Stimulated activated CD4-positive, alpha-beta T cell treated with anti-CD3 and anti-CD28 coated beads, Interleukin-1b, Interleukin-23, amount 100 ng/mL, for 24 hours (primary cell): ENCODE measurements at places on chromosomes 12 and 14.

DNA sequence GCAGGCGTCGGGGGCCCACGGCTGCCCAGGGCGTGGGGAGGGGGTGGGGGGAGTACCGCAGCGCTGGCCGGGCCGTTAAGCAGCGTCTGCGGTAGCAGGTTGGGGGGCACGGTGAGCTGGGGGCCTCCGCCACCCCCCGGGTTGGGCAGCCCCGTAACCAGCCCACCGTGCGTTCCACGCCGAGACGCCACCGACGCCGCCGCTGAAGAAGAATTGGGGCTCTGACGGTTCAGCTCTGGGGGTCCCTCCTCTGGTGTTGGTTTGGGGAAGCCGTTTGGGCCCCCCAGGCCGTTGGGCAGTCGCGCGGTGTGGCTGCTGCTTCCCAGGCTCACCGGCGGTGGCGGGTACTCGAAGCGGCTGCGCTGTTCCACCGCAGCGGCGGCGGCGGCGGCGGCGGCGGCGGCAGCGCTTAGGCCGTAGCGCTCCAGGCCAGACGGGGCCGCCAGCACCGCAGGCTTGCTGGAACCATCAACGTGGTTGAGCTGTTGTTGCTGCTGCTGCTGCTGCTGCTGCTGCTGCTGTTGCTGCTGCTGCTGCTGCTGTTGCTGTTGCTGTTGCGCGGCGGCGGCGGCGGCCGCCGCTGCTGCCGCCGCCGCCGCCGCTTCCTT is 1.5 kb downstream of the IRF2BPL start:
- no peak for DNase-seq

GRCh38 chr12:10722905-10723746 is at the start of gene YBX3:
YBX3 (minus strand) TSS chr12:10723323; CDS start chr12:10723111, 212 bp downstream.
- peak; percentile 44 for DNase-seq

- DNase-seq, result no peak
Observed at GRCh38 chr12:32083489-32083888, 23.2 kb upstream of the BICD1 start.

GRCh38 chr14:29763342-29763858 is 164.2 kb downstream of the PRKD1 start:
- no peak for DNase-seq

DNA sequence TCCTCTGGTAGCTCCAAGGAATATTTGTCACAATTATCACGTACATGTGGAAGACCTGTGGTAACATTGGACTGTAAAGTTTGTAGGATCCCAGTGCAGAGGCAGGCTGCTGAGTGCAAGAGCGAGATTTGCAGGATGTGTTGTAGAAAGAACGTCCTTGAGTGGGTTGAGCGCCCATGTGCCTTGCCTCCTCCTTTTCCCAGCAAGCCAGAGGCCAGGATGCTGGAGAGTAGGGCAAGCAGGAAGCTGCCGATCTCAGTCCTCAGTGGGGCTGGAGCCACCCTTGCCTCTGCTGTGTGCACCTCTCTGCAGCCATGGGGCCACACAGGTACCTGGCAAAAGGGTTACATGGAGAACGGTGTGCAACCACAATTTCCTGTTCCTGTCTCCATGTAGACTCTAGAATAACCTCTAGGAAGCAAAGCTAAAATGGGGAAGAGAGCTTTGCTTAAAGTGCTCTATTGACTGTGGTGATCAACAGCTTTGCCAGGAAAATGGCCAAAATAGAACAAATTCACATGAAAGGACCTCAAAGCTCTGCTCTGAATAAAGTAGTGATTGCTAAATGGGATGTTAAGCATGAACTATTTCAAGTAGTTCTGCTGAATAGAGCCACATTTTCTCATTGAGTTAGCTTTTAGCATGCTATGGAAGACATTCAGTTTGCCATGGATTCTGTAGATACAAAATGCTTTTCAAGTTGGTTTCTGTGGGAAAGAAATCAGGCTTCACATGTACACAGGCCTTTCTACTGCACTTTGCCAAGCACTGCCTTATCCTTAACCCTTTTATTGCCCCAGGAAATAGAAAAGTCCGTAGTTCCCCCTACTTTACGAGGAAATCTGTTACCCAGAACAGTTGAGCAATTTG is 37.4 kb downstream of the ANKRD9 start:
- DNase-seq, result no peak

- DNase-seq, result no peak
Observed at GRCh38 chr12:28936221-28936620, 212.9 kb upstream of the FAR2 start.

GRCh38 chr12:72570601-72571000 is 298.4 kb downstream of the TRHDE start:
- no peak for DNase-seq

- no peak for DNase-seq
Observed at GRCh38 chr12:110857528-110857927, 10.7 kb downstream of the CCDC63 start.

GRCh38 chr14:52338051-52338681 is 24.1 kb downstream of the PTGER2 start:
- DNase-seq, result no peak

DNA sequence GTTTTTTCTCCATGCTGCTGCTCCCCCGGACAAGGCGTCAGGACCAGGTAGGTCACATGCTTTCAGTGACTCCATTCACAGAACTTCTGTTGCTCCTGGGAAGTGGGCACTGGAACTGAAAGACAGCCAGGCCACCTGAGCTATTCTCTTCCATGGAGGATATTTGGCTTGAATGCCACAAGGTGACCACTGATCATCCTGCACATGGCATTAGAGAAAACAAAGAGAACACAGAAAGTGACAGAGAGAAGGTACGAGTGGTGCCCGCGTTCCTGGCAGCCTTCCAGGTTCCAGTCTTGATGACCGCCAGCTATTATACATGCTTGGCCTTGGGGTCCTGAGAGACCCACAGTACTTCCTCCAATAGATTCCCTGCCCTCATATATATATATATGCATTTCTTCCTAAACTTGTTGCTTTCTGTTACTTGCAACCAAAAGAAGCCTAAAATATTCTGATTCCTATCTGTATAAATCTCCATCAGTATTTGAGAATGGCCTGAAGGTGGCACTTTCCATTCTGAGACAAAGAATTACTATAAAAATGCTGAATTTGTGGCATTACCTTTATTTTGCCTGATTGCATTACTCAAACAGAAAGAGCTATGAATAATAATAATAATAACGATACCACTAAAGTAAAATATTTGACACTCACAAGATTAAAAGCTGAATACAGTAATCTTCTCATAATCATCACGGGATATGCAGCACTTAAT is 174.9 kb downstream of the FOXN3 start:
- DNase-seq, result no peak
